ENCODE measurements at places on chromosomes 6 and 20. TPM values are rescaled to one million over a fixed set of nuclear protein-coding genes. Genes with fewer than 3 reads are reported as not detected.

FAM217A gene
- total RNA-seq, result not detected

EGFL8 gene
- total RNA-seq, result 5.0 TPM

DLK2 gene
- total RNA-seq, result not detected

CEBPB gene
- 85.2 TPM for total RNA-seq

CD24 gene
- total RNA-seq, result 6.2 TPM
